ENCODE measurements at places on chromosomes 3 and 15.

DNA sequence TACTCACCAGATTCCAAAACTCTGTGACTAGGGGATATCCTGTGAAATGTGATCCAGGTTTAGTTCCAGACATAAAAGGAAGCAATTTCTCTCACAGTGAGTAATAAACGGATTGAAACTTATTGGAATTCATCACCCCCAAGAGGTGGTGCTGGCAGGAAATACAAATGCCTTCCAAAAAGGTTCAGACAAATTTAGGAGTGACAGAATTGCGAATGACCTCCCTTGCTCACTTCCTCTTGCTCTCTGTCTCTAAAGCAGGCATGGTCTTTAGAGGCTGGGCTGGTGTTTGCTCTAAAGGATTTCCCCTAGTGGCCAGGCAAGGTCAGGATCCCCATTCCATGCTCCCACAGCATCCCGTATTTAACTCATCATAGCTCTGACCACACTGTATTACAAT, 449.4 kb upstream of the PPP2R3A start:
- peak; percentile 31 for DNase-seq

DNA sequence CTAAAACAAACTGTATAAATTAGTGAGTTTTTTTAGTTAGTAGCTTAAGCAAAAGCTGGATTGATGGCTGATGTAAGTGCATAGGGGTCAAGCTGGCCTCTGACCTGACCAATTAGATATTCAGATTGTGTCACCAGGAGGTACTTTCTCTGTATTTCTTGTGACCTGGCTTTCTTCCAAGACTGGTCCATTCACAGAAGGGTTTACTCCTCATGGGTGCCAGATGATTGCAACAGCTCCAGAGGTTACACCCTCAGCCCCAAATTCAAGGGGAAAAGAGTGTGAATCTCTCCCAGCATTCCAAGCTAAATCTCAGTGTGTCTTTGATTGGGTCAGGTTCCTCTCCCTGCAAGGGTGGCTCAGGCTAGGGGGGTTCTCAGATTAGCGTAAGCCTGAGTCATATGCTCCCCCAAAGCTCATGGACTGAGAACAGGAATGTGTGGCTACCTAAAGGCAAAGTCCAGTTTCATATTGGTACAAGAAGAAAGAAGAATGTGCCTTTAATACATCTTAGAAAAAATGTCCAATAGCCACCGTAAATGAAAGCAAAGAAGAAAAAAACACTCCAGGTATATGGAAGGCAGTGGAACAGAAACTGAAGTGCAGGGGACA, 16.5 kb downstream of the PML start:
- DNase-seq = peak; percentile 57

DNA sequence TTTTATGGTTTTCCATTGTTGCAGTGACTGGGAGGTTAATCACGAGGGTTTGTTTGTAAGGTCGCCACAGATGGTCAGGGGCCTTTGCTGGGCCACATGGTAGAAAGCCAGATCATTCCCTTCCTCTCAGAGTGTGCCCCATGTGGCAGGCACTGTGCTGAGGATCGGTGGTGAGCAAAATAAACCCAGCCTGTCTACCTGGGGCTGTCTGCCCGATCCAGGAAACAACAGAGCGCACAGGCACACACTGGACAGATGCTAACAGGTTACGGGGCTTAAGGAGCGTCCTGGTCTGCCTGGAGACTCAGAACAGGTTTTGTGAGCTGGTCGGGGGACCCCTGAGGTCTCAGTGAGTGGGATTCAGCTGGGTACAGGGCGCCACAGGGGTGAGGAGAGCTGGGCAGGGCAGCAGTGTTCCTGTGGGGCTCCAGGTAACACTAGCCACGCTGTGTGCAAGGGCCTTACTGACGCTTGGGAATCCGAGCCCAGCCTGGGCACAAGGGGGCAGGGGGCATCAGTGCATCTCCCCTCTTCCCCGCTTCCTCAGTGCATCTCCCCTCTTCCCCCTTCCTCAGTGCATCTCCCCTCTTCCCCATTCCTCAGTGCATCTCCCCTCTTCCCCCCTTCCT, 136.4 kb downstream of the DNAJB8 start:
- no peak for DNase-seq

- no peak for DNase-seq
Measured at GRCh38 chr3:17967111-17967510, 224.7 kb upstream of the TBC1D5 start.

DNA sequence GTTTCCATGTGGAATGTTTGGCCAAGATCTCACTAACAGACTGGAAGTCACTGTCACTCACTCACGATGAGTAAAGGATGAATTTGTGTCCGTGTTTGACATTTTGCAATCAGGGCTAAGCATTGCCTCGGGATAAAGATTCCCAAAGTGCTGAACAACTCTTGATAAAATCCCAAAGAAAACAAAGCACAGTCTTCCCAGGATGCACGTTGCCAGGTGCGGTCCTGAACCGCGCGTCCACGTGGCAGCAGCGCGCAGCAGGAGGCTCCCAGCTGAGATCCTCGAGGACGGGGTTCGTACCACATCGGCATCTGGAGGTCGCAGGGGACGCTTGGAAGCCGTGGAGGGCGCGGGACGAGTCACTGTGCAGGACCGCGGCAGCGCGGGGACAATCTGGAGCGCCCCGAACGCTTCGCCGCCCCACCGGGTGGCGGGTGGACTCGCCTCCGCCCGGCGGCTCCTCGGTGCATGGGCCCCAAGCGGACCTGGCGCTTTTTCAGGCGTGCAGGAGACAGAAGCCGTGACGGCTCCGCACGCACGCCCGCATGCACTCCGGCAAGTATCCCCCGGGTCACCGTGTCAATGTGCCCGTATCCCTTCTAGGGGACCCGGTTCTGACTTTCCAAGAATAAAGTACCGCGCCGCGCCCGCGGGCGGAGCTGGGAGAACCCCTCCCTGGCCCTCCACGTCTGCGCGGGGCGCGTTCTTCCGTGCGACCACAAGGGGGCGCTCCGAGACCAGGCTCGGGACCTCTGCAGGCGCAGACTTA, 17.7 kb downstream of the CPN2 start:
- DNase-seq = peak; percentile 78

DNA sequence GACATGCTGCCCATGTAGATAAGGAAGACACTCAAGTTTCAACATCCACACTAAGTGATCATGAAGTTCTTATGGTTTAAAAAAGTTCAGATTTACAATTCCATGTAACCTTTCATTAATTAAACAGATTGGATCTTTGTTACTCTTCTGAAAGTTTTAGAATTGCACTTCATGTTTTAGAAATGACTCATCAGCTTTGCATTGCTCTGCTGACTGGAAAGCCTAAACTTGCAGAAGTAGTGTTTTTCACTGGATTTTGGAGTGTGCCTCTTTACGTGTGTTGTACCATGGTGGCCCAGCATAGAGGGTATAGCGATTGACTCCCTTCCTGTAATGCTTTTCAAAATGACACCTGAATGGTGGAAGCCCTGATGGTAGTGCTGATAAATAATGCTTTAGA, 157.9 kb downstream of the BBX start:
- DNase-seq = peak; percentile 41

DNA sequence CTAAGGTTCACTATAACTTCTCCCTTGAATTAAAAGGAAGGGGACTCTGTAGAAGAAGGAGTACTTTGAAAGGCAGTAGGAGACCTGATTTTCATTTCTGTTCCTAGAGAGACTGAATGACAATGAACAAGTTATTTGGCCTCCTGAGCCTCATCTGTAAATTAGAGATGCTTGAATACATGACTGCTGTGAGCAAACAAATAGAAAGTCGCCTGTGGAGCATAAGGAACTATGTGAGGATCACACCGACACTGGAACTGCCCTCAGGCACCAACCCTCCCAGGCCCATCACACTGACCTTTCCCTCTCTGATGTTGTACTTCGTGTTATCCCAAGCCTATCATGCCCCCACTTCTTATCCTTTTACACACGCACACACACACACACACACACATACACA, 48.6 kb downstream of the IMPG2 start:
- DNase-seq = no peak

DNA sequence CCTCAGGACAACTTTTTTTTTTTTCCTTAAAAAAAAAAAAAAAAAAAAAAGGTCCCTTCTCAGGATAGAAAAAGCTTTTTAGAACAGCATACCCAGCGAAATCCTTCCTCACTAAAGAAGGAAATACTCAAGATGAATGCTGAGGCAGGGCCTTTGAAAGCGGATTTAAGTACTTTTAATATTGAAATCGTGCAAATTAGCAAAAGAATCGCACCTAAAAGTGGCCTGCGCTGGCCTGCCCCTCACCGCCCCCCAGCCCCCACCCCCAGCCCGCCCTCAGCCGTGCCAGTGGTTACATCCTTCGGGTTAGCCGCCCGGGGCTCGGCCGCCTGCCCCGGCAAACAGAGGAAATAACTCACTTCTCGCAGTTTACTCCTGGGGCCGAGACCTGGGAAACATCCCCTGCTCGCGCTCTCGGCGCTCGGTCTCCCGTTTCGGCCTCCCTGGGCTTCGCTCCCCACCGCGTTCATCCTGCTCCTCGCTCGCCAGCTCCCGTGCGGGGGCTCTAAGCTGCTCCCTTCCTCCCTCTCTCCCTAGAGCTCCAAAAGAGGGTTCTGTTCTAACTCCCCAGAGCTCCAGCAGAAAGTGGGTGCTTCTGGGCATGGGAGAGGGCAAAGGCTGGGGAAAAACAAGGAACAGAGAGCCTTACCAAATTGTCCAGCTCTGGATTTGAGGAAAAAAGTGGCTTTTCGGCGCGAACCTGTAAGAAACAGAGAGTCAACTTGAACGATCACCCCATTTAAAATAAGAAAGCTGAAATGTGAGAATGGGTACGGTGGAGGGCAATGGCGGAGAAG, 5.2 kb downstream of the MEIS2 start:
- no peak for DNase-seq

GRCh38 chr3:120767106-120767505, 24.6 kb downstream of the GTF2E1 start:
- no peak for DNase-seq

- DNase-seq = no peak
Measured at GRCh38 chr3:60282866-60283265, 968.4 kb downstream of the FHIT start.

DNA sequence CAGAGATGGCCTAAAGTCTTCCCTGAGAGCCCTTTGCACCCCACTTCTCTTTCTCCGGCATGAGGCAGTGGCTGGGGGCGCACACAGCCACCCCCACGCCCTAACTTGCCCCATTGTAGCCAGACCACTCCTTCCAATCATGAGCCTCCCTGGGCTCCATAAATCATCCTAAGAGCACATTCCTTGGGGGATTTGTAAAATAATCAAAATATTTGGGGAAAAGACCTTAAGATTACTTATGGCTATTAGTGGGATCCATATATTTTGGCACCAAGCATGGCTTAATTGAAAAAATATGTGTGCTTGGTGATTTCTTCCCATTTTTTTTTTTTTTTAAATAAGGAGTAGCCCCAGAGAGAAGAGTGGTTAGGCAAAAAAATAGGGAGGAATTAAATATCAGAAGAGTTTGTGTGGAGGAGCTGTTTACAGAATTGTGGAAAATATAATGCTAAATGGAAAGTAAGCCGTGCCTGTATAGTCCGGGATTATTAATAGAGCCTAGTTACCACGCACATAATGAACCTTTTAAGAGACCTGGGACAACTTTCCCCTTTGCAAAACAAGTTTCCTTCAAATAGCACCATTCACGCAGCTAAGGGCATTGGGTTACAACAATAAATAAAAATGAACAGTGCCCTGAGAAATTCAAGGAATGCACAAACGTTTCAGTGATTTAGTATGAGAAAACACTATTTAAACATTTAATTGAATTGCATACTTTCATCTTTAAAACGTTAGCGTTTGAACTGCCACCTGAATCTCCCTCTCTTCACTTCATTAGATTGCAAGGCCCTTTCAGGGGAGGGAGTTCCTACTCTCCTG, 46.1 kb downstream of the SMAD6 start:
- DNase-seq = peak; percentile 76

DNA sequence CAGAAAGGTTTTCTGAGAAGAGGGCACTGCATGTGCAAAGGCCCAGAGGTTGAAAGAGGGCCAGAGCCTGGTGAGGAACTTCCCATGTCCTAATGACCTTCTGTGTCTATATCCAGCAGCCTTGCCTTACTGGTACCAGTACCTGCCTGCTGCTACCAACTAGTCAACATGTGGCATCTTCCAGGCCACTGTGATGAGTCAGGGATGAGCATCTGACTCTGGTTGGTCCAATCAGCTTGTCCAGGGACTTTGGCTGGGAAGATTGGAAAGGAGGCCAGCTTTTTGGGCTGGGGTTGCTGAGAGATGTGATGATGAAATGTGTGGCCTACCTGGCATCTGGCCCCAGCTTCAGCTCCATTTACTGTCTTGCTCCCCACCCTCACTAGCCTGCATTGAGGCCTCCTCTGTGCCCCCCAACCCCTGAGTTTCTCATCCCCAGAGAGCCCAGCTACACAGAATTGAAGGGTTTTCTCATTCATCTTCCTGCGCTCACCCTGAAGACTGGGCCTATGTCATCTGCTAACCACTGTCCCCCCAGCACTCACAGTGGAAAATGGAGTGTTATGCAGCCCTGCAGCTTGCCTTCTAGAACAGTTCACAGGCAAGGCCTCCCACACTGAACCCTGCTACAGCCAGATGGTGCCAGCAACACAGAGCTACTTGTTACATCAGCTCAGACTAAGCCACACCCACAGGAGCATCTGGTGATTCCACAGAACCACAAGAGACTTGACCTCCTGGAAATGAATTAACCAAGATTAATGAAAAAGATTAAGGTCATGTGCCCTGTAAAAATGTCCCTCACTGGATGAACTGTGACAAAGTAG, 1.3 kb upstream of the TWF2 start:
- peak; percentile 96 for DNase-seq

GRCh38 chr3:3707858-3708768, 91.1 kb upstream of the LRRN1 start:
- DNase-seq = no peak

DNA sequence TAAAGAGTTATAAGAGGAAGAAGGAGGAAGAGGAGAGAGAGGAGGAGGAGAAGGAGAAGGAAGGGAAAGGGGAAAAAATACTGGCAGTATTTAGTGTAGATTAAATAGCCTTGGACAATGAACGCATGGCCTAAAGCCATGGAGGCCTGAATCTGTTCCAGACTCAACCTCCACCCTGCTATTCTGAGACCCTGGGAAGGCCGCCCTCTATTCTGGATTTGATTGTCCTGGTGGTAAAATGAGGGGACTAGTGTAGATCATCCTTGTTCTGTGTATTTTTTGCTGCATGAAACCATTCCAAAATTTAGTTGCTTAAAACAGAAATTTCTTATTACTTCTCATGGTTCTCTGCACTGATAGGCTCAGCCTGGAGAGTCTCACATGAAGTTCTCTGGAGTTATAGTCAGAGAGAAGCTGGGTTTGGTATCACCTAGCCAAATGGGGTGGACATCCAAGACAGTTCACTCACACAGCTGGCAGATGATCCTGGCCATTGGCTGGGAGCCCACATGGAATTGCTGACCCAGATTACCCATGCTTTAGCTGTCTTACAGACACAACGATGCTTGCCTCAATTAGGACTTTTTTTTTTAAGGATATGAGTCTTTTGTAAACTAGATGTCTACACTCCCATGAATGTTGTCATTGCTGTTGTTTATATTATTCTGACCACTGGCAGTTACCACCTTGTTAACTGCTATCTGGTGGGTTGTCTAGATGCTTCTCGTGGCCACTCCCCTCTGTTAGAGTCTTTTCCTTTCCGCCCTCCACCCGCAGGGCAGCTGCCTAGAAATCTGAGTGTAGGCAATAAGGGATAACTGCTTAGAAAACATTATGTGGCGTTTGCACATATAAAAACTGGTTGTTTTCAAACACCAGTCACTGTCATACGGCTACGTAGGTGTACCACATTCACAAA, 149.9 kb downstream of the SST start:
- peak; percentile 41 for DNase-seq

Data from GM23248 (cell line).